ENCODE measurements at places on chromosomes 4 and X. TPM values are rescaled to one million over a fixed set of nuclear protein-coding genes. Genes with fewer than 3 reads are reported as not detected.

Gene FHDC1
- total RNA-seq = 0.62 TPM

DNA sequence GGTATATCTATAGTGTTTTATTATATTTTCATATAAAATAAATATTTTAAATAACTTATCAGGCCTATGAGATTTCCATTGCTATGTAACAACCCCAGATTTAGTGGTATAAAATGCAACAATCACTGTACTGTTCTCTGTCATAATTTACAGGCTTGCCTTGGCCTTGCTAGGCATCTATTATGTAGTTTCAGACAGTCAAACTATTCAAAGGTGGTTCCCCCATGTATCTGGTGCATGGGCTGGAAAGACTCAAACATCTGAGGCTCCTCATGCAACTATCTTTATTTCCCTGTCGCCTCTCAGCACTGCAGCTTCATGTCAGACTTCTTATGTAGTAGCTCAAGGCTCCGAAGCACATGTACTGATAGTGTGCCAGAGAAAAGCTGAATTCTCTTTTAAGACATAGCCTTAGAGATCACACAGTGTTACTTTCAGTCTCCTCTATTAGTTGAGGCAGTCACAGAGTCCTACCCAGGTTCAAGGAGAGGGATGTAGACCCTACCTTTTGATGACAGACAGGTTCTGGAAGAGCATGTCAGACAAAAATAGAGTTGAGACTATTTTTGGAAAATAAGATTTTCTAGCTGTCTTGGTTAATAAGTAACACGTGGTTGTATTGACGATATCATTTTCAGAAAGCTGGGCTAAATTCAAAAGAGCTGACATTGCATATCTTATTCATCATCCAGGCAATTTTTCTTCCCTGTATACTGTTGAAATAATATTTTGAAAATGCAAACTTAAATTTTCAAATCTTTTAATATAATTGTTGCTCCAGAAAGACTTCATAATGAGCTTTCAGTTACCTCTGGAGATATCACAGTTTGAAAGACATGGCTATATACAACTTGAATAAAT lies 19.4 kb downstream of the MTTP start:
- DNase-seq = no peak

- no peak for DNase-seq
These were observed 214.3 kb downstream of the RASL11B start for GRCh38 chr4:53076374-53076958.

Gene MSX1
- total RNA-seq = 6.0 TPM

Gene TTC29
- total RNA-seq = not detected

Gene SPANXN4
- not detected for total RNA-seq

DNA sequence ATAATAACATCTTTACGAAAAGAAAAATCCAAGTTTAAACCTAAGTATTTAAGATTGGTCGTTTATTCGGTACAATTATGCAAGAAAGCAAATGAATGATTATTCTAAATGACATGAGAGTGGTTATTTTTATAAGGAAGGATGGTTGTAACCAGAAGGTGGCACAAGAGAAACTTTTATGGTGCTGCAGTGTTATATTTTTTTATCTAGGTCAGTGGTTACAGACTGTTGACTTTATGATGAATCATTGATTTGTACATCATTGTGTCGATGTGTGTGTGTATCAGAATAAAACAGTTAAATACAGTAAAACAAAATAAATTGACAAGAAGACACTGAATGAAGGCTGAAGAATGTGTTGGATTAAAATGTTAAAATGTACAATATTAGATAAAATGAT lies 9.8 kb downstream of the DCAF8L2 start:
- DNase-seq = peak; percentile 62

- no peak for DNase-seq
These were observed 169.4 kb downstream of the MAD2L1 start for GRCh38 chr4:119897260-119897659.

DNA sequence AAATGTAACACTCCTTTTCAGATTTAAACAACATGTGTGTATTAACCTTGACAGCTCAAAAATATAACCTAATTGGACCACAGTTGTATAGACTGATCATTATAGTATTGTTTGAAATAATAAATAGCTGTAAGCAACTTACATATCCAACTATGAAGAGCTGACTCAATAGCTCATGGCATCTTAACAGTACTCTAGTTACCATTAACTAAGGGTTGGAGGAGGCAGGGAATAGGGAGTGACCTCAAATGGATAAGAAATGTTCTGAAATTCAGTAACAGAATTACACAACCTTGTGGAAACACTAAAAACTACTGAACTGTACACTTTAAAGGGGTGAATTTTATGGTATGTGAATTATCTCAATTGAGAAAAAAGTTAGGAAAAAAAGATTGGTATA lies 136.5 kb upstream of the CPEB2 start:
- DNase-seq = no peak

GRCh38 chrX:16123222-16123786 lies at the start of gene GRPR:
Gene GRPR, plus strand, starts transcription at chrX:16123565. Its CDS starts 389 bp downstream, at chrX:16123954.
- peak; percentile 93 for DNase-seq

Data from A172 (cell line).